ENCODE measurements at places on chromosomes 11 and 22.

DNA sequence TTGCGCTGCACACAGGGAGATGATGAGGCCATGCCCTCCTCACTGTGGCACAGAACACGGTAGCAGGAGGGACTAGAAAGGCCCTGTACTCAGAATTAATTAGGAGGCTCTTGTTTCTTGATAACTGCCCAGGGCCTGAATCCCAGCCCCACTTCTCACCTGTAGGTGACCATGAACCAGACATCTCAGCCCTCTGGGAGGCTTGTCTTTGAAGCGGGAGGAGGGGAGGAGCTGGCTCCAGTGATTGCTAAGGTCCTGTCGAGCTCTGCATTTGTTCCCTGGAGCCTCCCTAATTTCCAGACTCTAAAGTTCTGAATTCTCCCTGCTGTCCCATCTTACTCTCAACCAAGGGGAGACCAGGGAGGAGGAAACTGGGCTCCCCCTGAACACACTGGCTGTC, 19.8 kb upstream of the OAF start:
- DNase-seq, result no peak

GRCh38 chr11:70583781-70584218, 185.5 kb downstream of the CTTN start:
- no peak for DNase-seq

DNA sequence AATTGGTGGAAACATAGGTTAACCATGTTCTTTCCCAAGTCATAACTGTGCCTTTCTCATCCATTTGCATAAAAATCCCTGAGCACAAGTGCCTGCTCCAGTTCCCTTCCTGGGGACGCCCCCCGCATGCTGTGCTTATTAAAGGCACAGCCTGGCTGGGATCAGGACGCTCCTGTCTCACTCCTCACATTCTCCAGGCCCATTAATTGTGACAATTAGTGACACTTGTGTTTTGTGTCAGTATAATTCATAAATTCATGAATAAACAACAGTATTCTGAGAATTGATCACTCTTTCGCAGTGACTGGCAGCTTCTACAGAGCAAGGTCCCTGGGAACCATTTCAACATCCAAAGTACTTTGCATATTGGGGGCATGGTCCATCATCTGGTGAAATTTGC, 1354.4 kb downstream of the TBC1D22A start:
- no peak for DNase-seq

GRCh38 chr11:4441515-4441914, 7.6 kb upstream of the OR52K2 start:
- no peak for DNase-seq

Data from putamen (tissue), 1 donor.